ENCODE measurements at places on chromosomes 1 and 21. TPM values are rescaled to one million over a fixed set of nuclear protein-coding genes. Genes with fewer than 3 reads are reported as not detected.

DNA sequence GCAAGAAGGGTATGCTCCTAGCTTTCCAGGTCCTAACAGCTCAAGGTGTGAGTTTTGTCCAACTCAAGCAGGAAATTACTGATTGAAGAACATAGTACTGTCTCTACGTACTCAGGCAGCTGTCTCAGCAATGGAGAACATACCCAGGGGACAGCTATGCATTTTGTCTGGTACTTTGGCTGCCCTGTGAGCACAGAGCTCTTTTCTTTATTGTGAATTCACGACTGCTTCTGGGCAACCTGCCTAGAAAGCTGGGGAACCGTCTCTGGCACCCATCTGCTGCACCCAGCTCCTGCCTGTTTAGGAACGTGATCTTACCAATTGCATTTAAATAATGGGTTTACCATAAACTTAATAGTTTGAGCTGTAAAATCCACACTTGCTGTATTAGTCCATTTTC, 258.1 kb downstream of the HHAT start:
- H3K4me3 ChIP-seq, result no peak overlapping the region
- H3K27ac ChIP-seq, result no peak overlapping the region
- no peaks in the 10 kb centered on the region for H3K27me3 ChIP-seq
- H3K36me3 ChIP-seq, result peaks cover 3% of the 10 kb centered on the region
- H3K4me1 ChIP-seq, result no peaks in the 10 kb centered on the region
- DNase-seq, result no peak

GRCh38 chr1:49197081-49197480, 420.4 kb upstream of the BEND5 start:
- no peak overlapping the region for H3K4me3 ChIP-seq
- DNase-seq, result no peak
- no peaks in the 10 kb centered on the region for H3K4me1 ChIP-seq
- H3K27ac ChIP-seq, result no peak overlapping the region
- no peaks in the 10 kb centered on the region for H3K27me3 ChIP-seq

DNA sequence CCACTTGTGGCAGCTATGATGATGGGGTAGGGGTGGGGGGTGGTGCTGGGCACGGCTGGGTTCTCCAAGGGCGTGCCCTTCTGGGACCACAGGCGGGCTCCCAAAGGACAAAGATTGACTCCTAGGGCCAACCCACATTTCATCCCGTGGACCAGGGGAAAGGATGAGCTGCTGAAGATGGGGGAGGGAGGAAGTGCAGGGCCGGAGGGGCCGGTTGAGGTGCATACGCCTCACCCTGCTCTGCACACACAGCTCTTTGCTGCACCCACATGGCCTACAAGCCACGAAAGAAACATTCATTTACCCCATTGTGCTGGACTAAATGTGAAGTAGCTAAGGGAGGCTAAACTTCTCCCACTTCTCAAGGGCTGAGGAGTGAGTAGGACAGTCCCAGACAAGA, 34.2 kb upstream of the GNPAT start:
- no peak overlapping the region for H3K4me3 ChIP-seq
- DNase-seq, result no peak
- no peaks in the 10 kb centered on the region for H3K36me3 ChIP-seq

The CFHR5 gene
- total RNA-seq, result not detected

DNA sequence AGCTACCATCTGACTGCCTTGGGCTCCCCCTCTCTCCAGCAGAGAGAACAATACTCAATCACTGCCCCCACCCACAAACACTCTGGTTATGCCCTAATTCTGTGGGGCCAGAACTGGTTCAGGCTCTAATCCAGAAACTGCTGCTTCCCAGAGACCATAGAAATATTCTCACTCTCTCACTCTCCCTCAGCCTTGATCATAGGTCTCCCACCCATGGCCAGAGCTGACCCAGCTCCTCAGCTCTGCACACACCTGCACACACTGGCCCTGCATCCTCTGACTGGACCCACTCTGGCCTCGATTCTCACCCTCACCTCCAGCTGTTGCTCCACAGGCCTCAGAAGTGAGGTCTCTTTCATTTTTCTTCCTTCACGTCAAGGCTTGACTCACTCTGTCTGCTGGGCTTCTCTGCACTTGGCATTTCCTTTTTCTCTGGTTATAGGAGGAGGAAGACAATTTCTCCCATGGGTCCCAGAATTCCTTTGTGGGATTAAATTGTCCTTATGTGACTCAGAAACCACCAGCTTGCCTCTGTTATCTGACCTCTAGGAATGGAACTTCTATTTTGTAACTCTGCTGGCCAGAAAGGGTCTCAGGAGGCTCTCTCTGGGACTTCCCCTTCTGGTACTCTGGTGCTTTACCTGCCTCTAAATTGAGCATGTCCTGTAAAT, 15.6 kb upstream of the ZMYM6 start:
- H3K4me3 ChIP-seq, result no peak overlapping the region
- no peak for DNase-seq
- no peaks in the 10 kb centered on the region for H3K4me1 ChIP-seq
- no peak overlapping the region for H3K27ac ChIP-seq
- H3K36me3 ChIP-seq, result no peaks in the 10 kb centered on the region

- H3K36me3 ChIP-seq, result no peaks in the 10 kb centered on the region
- H3K4me1 ChIP-seq, result peaks cover 35% of the 10 kb centered on the region
- H3K27ac ChIP-seq, result no peak overlapping the region
- DNase-seq, result no peak
These were observed 40.2 kb downstream of the PIK3CD start for GRCh38 chr1:9691691-9692090.

- no peak overlapping the region for H3K4me3 ChIP-seq
- H3K27me3 ChIP-seq, result no peaks in the 10 kb centered on the region
- no peak for DNase-seq
- H3K27ac ChIP-seq, result no peak overlapping the region
- no peaks in the 10 kb centered on the region for H3K36me3 ChIP-seq
- peaks cover 32% of the 10 kb centered on the region for H3K4me1 ChIP-seq
These were observed 7.8 kb downstream of the DIPK1A start for GRCh38 chr1:92953491-92953890.

DNA sequence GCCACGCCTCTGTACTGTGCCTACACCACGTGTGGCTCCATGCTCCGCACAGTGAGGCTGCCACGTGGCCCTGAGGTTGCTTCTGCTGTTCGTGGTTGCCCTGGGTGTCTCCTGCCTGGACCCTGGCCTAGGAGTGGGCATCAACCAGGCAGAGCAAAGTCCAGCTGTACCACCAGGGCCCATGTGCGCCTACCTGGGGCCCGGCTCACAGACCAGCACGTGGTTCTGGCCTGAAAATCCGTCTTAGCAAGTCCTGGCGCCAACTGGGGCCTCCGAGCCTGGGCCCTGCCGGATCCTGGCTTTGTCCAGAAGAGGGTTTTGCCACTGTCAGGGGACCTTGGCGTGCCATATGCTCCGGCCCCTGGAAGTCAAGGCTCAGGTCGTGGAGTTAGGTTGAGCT, 107.1 kb upstream of the TTC34 start:
- no peak overlapping the region for H3K27ac ChIP-seq
- peaks cover 65% of the 10 kb centered on the region for H3K27me3 ChIP-seq
- H3K4me3 ChIP-seq, result no peak overlapping the region
- no peaks in the 10 kb centered on the region for H3K4me1 ChIP-seq

DNA sequence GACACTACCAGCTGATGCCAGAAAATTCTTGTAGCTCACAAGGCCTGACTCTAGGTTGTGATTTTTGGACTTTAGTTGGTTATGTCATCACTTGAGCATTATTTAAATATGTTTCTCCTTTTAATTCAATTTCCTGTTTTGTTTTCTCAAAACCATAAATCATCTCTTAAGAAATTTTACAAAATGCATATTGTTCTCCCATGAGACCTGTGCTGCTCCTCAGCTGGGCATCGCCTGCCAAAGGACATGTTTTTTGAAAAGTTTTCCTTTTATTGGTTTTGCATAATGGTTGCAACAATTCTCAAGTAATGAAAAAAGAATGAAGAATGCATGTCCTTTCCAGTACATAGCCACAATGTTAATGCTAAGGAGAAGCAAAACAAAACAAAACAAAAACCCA, 204.7 kb upstream of the LYPLAL1 start:
- no peak overlapping the region for H3K27ac ChIP-seq
- H3K27me3 ChIP-seq, result no peaks in the 10 kb centered on the region
- no peak overlapping the region for H3K4me3 ChIP-seq

The PLEKHN1 gene
- total RNA-seq, result not detected

GRCh38 chr1:7558921-7559869, 211.9 kb upstream of the VAMP3 start:
- H3K27me3 ChIP-seq, result no peaks in the 10 kb centered on the region
- no peak overlapping the region for H3K4me3 ChIP-seq
- no peaks in the 10 kb centered on the region for H3K36me3 ChIP-seq
- peaks cover 25% of the 10 kb centered on the region for H3K4me1 ChIP-seq
- H3K27ac ChIP-seq, result no peak overlapping the region
